ENCODE measurements at places on chromosomes 3 and 15.

- peak; percentile 63 for DNase-seq
Observed at GRCh38 chr15:77541421-77542181, 91.1 kb downstream of the LINGO1 start.

DNA sequence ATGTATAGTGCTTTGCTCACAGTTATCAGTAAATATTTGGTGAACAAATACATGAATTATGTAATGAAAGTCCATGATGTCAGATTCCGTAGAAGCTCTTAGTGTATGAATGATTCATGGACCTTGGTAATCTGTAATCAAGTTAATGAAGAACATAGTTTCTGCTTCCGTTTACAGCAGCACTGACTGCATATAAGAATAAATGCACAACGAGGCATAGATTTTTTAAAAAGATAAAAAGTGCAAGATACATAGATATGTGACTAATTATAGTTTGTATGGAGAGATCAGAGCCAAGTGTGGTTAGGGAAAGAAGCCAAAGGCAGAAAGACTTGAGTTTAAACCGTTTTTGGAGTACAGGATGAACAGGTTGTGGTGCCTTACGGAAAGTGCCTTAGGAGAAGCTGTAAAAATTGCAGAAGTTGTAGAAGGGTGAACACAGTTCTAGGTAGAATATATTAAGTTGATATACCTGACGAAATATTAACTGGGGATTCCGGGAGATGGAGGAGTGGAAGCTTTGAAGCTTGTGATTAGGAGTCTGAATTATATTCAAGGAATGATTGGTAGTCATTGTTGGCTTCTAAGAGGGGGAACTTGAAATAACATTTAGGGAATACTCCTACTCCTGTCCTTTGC lies 293.1 kb downstream of the NLGN1 start:
- no peak for DNase-seq

- no peak for DNase-seq
Observed at GRCh38 chr3:134685929-134686802, 35.3 kb upstream of the KY start.

GRCh38 chr15:71547011-71547410 lies 263.3 kb upstream of the NR2E3 start:
- no peak for DNase-seq

DNA sequence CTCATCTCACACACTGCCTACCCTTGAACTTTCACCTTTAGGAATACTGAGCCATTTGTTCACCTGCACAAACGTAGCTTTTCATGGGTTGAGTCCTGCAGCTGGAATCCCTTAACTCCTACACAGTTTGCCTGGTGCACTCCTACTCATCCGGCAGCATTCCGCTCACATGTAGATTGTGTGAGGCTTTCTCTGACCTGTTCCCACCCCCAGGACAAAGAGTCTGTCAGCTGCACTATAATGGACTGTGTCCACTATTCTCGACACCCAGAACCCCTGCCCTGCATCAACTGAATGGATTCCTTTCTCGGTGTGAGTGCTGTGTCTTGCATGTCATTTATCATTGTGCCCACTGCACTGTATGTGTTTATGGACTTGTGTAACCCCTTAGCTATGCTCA lies 54.9 kb downstream of the EPHB3 start:
- no peak for DNase-seq

- no peak for DNase-seq
Observed at GRCh38 chr3:187976365-187976900, 177.5 kb upstream of the LPP start.

DNA sequence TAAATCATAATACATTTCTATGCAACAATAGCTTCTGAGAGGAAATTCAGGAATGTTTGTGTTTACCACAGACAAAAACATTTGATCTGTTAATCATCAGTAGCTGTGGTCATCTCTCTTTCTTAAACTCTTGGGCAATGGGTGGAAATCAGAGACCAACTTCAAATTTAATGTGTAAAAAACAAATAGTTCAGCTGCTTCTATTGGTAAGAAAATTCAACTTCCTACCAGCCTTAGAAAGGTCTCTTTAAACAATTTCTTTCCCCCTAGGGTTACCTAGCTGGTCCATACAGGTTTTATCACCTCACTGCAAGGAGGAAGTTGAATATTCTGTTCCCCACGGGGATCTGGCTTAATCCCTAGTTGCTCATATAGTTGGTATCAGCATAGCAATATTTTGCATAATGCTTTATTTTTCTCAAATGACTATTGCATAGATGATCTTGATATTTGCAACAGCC lies 20.3 kb upstream of the PPP4R2 start:
- no peak for DNase-seq

- DNase-seq: no peak
Observed at GRCh38 chr15:52050416-52050815, 31.4 kb downstream of the MAPK6 start.

- DNase-seq: no peak
Observed at GRCh38 chr15:42048821-42049200, 28.0 kb upstream of the PLA2G4E start.

GRCh38 chr3:160449636-160450598 lies at the start of gene TRIM59:
Gene TRIM59 (minus strand): TSS chr3:160449786. CDS start chr3:160439183, 10,603 bp downstream.
- DNase-seq: peak; percentile 80

DNA sequence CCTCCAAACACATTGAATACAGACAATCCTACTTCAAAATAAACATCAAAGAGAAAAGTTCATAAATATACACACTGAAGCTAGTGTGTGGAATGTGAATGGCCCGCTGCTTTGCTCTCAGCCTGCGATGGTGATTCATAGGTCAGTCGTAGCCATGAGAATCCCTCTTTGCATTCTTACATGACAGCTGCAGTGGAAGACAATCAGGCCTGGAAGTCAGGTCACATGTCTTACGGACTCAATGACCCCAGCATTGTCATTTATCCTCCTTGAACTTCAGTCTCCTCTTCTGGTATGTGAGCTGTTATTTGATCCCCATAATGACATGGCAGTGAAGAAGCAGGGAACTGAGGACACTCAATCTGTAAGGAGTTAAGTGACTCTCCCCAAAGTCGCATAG lies 217.8 kb upstream of the EOMES start:
- no peak for DNase-seq
